IMR-90 (cell line): ENCODE measurements at places on chromosomes 2 and 18. TPM values are rescaled to one million over a fixed set of nuclear protein-coding genes. Genes with fewer than 3 reads are reported as not detected.

NEU2 gene
- not detected in 2 replicates for total RNA-seq

ACVR2A gene
- 6.8 and 11.1 TPM in 2 replicates for total RNA-seq

IL36A gene
- total RNA-seq = not detected in 2 replicates

FAP gene
- 71.0 and 93.9 TPM in 2 replicates for total RNA-seq

PIGN gene
- total RNA-seq = 17.9 and 42.2 TPM in 2 replicates

SPC25 gene
- 2.0 and 5.6 TPM in 2 replicates for total RNA-seq

FBXO41 gene
- 0.54 and 0.83 TPM in 2 replicates for total RNA-seq

ERFE gene
- total RNA-seq = 0.56 and 1.3 TPM in 2 replicates

SP140 gene
- total RNA-seq = 1.1 and 1.4 TPM in 2 replicates

HK2 gene
- 17.4 and 17.8 TPM in 2 replicates for total RNA-seq

MBP gene
- total RNA-seq = 0.90 and 1.4 TPM in 2 replicates

ZC3H6 gene
- 2.0 and 2.2 TPM in 2 replicates for total RNA-seq

PDE11A gene
- total RNA-seq = 0.56 and 0.72 TPM in 2 replicates
